NT2/D1 (cell line): ENCODE measurements at places on chromosomes 12 and 14.

- no peak for DNase-seq
Measured at GRCh38 chr12:70443062-70443673, 77.1 kb downstream of the KCNMB4 start.

DNA sequence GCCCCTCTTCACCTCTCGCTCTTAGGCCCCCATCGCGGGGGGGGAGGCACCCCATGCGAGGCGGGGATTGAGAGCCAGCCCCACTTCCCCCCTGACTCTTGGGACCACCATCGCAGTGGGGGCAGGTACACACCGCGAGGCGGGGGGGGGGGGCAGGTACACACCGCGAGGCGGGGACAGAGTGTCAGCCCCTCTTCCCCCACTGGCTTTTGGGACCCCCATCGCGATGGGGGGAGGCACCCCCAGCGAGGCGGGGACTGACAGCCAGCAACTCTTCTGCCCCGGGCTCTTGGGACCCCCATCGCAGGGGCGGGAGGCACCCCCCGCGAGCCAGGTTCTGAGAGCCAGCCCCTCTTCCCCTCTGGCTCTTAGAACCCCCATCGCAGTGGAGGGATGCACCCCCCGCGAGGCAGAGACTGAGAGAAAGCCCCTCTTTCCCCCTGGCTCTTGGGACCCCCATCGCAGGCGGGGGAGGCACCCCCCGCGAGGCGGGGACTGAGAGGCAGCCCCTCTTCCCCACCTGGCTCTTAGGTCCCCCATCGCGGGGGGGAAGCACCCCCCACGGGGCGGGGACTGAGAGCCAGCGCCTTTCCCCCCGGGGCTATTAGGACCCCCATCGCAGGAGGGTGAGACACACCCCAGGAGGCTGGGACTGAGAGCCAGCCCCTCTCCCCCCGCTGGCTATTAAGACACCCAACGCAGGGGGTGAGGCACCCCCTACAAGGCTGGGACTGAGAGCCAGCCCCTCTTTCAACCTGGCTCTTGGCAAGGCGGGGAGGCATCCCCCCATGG is 196.5 kb upstream of the PZP start:
- DNase-seq = no peak

DNA sequence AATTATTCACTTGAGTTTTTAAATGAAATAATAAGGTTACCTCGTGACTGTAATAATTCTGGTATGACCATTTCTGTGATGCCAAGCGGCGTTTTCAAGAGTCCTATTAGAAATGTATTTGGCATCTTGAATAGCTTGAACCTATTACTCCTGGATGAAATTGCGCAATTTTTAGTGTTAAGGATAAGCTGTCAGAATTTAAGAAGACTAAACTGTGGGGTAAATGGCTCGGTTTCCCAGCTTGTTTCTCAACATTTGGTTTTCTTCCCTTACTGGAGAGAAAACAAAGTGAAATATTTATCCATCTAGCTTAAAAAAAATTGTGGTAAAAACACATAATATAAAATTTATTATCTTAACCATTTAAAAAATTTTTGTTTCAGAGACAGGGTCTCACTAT is 26.8 kb downstream of the PCNX1 start:
- no peak for DNase-seq

DNA sequence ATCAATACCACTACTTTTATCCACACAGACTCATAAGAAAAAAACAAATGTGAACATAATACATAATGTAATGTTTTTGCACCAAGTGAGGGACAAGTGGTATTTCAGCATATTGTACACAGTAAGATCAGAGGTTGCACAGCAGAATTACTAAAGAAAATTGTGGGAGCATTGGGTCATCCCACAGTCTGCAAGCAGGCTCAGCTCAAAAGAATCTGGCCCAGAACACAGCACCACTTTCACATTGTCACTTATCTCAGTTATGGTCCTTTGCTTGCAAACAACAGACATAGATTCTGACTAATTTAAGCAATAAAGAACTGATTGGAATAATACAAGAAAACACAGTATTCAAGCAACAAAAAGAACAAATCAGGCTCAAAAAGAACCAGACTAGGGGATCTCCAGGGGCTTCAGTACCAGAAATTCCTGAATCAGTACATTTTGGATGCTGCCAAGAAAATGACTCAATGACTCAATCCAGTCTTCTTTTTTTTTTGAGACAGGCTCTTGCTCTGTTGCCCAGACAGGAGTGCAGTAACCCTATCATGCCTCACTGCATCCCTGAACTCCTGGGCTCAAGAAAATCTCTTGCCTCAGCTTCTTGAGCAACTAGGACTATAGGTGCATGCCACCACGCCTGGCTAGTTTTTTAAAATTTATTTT is 42.9 kb upstream of the EEA1 start:
- no peak for DNase-seq

GRCh38 chr14:67396381-67396970 is 15.5 kb downstream of the PLEK2 start:
- no peak for DNase-seq
